ENCODE measurements at places on chromosomes 3 and 15.

- no peak for DNase-seq
Observed at GRCh38 chr3:87173776-87174175, 53.3 kb upstream of the CHMP2B start.

DNA sequence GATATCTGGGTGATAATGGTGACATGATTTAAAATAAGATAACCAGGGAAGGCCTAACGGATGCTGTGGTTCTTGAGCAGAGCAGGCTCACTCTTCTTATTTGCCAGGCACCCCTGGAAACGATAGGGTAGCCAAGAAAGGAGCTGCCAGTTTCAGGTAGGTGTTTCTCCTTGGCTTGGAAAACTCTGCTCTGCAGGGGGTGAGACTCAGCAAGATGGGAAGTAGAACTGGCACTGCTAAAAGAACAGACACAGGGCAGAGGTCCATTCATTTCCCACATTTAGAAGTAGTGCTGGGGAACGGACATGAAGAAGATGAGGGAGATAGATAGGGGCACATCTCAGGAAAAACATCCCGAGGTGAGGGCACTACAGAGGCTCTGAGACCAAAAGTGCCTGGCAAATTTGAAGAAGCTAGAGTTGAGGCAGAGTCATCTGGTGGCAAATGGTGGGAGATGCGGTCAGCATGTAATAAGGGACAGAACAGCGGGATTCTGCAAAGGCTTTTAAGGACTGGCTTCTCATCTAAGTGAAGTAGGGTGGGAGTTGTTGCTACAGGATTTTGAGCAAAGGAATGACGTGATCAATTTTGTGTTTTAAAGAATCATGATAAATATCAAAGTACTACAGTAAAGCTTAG lies 323.4 kb upstream of the PLSCR5 start:
- DNase-seq = no peak

GRCh38 chr3:137768361-137769321 lies 4.5 kb downstream of the SOX14 start:
- DNase-seq = no peak

DNA sequence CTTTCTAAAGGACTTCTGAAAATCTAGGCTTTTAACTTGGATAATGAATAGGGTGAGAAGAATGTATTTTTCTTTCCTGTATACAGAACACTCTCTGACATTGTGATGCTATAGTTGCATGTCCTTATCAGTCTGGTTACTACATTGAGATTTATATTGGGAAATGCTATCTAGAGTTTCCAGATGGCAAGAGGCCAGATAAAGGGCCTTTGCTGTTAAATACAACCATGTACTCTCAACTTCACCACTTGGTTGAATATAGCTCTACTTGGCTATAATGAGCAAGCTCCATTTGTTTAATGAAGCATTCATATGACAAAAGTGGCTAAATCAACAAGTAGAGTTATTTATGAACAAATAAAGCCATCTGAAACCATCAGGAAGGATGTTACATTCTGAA lies 91.0 kb downstream of the IGSF11 start:
- DNase-seq = no peak

DNA sequence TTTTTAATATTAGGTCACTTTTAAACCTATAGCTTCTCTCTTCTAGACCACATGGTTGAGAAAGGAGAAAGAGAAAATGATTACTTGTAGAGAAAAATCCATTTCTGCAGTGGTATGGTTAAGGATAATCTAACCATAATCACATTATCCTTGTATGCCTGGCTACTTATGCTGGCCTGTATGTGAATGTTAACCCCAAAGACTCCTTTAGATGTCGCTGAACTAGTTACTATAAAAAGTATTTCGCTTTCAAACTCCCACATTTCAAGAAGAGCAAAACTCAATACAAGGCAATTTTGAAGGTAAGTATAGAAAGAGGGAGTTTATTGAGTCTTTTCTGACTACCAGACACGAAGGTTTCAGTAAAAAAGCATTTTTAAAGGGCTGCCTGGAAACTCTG lies 2.2 kb downstream of the KCTD6 start:
- DNase-seq = no peak

All from stimulated activated CD8-positive, alpha-beta memory T cell treated with anti-CD3 and anti-CD28 coated beads, Interleukin-2, amount 100 ng/mL, for 1 hour (primary cell).